ENCODE measurements at places on chromosomes 7 and 10.

DNA sequence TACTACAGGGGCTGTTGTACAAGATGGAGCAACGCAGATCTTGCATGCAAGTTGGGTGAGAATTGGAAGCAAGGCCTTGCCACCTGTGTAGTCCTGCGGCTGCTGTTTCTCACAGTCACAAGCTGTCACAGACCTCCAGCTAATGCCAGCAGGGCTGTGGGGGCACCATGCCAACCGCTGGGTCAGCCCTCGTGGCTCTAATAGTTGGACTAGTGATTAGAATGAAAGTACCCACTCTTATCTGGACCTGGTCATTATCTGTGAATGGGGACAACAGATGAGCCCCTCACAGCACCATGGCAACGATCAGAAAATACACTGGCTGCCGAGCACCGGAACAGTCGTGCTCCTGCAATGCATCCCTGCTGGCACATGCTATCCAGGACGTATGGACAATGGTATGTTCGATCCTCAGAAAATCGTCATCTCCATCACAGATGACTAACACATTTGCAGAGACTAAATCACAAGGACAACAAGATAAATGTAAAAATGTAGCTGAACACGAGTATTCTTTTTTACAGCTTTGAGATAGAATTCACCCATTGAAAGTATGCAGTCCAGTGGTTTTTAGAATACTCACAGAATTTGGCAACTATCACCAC, 80.4 kb upstream of the CALN1 start:
- no peak for DNase-seq

DNA sequence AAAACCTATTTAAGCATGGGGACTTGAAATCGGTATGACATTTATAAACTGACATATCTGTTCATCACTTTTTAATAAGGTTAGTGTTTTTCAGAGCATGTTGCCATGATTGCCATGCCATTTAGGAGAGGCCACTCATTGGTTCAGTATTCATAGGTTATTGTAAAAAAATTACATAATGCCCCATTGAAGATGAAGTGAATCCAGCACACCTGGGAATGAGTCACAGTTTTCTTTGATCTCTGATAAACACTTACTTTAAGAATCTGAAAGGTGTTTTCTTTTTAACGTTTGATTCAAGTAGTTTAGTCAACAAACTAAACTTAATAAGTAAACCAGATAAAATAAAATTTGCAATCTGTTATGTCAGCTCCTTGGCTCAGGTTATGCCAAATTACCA, 278.3 kb downstream of the ARL4A start:
- DNase-seq, result no peak

DNA sequence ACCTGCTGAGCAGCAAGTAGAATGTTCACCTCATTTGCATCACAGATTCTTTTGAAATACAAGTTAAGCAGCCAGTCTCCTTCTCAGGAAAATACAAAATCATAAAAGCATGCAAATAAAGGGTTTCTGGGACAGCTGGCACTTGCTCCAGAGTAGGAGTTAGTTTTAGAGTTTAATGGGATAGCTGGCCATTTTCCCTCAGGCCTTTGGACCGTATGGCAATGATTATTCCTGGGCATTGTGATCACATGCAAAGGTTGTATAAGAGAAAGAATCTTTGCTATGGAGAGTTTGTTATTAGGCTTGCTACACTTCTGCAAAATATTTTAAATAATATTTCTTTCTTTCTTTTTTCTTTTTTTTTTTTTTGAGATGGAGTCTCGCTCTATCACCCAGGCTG, 240.8 kb downstream of the CDK14 start:
- no peak for DNase-seq

DNA sequence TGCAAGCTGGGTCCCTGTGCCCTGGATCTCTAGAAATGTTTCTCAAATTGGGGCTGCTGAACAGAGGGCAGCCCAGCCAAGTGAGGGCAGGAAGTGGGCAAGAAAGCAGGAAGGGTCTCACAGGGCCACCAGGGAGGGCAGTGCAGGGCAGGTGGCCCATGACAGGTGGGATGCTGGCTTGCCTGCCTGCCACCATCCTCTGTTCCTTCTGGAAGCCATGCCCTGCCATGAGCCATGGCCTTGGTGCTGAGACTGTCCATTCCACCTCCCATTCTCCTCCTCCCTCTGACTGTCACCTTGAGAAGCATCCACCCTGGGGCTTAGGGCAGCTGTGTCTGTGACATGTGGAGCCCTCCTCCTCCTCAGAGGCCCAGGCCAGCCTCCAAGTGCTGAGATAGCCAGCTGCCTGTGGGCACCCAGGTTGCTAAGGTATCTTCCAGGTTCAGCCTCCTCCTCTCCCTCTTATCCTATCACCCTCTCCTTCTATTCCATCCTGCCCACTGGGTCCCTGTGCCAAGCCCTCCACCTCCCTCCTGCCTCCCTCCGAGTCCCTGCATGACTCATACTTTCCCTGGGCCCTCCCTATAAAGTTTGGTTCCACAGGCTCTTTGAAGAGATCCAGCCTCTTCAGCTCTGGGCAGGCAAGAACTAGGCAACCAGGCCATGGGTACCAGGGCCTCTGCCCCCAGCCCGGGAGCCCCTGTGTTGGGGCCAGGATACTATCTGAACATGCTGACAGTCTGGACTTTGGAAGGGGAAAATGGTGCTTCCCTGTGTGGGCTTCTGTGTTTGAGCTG, 1.3 kb downstream of the VSIR start:
- no peak for DNase-seq

GRCh38 chr7:15104411-15105092, 202.0 kb upstream of the DGKB start:
- DNase-seq, result no peak

GRCh38 chr7:84941291-84941690, 245.6 kb downstream of the SEMA3D start:
- DNase-seq, result no peak

- no peak for DNase-seq
Observed at GRCh38 chr10:49632406-49633317, 18.8 kb downstream of the CHAT start.

GRCh38 chr7:95828824-95829790, 56.8 kb downstream of the DYNC1I1 start:
- DNase-seq, result no peak
